Activated naive CD4-positive, alpha-beta T cell treated with anti-CD3 and anti-CD28 coated beads, Interleukin-2, amount 50 U/mL, for 16 hours (primary cell): ENCODE measurements at places on chromosomes 6 and 20.

DNA sequence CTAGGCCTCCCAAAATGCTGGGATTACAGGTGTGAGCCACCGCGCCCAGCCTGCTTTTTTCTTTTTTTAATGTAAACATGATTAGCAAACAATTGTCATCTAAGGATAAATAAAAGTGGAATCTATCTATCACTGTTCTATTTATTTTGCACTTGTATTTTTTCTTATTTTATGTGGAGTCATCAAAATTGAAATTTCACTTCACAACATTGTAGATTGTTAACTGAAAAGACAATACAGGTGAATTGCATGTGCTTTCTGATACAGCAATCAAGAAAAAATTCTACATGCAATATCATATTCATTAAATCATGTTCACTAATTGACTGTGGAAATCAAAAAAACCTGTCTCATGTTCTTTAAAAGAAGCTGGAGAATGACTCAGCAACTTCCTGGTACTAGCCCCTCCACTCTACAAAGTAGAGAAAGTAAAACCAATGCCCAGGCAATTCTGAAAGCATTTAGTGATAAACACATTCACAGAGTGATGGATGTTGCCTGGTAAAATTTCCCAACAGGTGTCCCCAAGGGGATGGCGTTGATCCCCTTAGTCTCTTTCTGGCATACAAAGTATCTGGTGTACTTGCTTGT lies 10.7 kb upstream of the RFX6 start:
- DNase-seq = no peak

DNA sequence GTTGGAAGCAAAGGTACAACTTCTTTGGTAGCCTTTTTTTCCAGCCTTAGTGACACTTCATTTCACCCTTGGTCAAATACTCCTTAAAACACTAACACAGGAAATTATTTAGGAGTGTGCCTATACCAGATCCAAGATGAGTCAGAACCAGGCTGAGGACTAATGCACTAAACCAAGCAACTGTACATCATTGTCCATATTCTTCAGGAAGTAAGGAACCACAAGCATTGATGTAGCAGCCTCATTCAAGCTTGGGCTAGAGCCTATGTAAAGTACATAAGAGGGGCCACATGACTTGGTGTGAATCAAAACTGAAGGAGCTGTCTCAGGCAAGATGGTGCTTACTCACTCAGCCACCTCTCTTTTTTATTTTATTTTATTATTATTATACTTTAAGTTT lies 20.7 kb upstream of the ADGB start:
- DNase-seq = no peak

DNA sequence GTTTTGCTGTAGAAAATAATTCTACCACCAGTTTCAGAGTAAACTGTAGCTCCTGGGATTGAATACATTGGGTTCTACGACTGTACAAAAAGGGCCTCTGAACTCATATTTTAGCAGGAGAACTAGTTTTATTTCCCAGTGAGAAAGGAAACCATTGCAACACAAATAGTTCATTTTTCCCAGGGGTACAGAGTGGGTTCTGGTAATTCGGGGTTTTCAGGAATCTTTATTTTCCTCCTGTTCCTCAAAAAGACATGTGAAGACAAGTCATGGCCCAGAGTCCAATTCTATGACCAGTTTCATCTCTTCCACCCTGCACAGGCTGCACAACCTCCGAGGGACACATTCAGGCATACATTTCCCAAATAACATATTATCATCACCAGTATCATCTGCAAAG lies 222.1 kb downstream of the HIVEP2 start:
- no peak for DNase-seq

DNA sequence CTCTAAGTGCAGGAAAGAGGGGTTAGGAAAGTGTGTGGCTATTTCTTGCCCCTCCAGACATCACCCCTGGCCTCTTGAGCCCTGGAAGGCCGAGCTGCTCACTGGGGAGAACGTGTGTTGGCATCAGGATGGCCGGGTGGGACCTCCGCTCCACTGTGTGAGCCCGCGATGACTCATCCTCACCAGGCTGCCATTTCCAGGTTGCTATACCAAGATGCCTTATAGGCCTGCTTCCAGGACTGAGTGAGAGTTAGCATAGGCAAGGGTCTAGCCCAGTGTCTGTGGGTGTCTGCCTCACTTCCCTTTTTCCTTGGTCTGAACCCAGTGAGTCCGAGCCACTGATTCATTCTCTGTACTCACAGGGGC lies 105.0 kb downstream of the MRPL14 start:
- DNase-seq = no peak

GRCh38 chr6:77097940-77098339 lies 365.4 kb downstream of the HTR1B start:
- DNase-seq = no peak

GRCh38 chr6:113642714-113643406 lies 214.3 kb upstream of the MARCKS start:
- no peak for DNase-seq

DNA sequence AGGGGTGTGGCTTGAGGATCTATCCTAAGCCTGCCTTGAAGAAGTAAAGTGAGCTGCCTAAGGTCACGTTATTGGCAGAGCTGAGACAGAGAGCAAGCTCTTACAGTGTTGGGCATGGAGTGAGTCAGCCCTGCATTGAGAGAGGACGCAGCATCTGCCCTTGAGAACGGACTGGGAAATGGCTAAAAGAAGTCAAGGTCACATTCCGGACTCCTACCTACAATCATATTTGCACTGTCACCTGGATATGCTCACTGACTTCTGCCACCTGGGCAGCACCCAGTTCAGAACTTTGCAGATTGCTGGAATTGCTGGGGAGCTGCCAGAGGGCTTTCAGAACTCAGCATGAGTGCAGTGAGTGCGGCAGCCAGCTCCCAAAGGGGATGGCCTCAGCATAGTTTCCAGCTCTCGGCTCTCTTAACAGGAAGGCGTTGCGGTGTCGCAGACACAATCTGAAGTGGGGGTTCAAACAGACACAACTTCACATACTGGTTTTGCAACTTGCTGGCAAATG lies 199.3 kb upstream of the SGK1 start:
- DNase-seq = no peak

DNA sequence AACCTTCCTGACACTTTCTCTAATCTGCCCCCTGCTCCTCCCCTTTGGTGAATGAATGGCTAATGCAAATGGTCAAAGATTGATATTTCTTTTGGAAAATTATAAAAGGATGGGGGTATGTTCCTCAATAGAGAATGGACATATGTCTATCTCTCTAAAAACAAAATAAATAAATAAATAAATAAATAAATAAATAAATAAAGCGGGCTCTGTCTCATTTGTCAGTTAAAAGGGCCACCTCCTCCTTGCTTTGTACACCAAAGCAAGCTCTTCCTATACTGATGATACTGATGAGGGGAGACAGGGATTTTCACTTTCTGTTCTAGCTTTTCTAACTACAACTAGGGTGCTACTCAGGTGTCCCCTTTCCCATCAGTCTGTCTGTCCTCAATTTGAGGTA lies 135.5 kb upstream of the SPACA1 start:
- DNase-seq = no peak

- DNase-seq = no peak
These were observed 40.8 kb upstream of the ZNFX1 start for GRCh38 chr20:49318430-49319207.

DNA sequence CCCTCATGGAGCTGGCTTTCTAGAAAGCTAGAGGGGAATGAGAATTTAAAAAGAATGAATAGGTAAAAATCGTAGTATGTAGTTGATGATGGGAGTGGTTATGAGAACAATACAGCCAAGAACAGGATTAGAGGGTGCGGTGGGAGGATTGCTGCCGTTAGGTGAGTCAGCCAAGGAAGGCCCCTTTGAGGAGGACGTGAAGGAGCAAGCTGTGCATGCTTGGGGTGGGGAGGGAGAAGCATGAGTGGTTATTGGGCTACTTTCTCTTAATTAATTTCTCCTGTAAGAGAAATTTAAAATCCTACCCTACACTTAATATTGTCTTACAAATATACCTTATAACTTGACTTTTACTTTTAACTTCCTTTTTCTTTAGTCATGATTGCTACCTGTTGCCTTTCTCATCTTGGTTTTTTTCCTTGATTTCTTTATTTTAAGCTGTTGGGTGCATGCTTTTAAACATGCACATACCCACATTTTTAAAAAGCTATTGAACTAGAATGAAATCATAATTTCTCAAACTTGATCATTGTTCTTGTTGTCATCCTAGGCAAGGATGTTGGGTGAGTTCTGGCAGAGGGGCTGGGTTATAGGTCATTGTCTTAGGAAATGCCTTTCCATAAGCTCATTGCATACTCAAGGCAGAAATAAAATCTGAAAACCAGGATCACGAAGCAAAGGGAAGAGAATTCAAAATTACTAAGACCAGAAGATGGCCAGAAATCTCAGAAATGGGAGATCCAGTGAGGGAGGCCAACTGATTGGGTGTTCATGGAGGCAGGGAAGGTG lies 114.5 kb downstream of the TCP11 start:
- DNase-seq = no peak

GRCh38 chr20:4341804-4342485 lies 326.6 kb upstream of the RNF24 start:
- DNase-seq = no peak

DNA sequence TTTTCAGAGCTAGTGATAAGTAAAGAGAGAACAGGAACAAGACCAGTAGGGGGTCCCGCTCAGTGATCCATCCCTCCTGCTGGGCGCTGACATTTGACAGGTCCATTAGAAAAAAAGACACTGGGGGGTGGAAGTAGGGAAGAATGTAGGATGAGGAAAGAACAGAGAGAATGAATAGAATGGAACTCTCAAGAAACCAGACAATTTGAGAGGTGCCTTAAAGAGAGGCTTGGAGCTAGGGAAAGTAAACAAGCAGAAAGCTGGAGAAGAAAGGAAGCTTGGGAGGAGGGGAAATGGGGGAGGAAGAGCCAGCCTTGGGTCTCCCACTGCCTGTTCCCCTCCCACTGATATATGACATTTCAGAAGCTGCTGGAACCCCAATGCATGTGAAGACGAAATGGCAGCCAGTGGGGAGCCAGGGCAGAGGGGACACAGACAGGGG lies 8.4 kb downstream of the GABBR1 start:
- no peak for DNase-seq

DNA sequence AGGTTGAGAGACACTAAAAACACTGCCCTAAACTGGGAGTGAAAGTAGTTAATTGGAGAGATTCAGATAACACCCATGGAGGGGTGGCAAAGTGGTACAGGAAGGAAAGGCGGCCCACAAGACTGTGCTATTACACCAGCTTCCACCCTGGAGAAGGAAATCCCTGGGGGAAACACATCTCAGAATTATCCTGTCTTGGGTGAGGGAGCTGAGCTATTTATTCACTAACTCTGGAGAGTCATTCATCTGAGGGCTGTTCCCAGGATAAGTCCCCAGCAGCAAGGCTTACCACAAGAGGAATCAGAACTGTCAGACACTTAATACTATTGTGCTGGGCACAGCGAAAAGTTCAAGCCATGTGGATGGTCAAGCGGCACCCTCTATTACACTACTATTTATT lies 9.9 kb downstream of the TBCC start:
- DNase-seq = no peak

DNA sequence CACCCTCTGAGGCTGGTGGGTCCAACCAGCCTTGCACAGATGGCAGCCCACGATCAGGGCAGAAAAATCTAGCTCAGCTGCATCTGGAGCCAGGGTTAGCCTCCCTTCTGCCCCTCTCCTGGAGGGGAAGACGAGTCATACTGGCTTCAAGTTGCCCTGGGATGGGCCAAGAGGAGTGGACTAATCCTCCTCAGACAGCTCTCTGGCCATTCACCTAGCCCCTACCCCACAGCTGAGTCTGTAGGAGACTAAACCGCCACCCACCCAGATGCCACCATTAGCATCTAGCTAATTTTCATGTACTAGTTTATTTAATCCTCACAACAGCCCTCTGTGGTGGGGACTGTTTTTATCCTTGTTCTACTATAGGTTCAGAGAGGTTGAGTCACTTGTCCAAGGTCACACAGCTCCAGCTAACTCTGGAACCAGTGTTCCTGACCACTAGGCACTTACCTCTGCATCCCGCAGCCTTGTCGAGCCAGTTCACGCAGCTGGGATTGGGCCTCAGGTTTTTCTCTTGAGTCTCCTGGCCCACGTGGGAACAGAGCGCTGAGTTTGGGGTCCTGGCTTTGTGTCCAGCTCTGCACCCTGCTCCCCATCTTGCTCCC lies 48.5 kb upstream of the CCDC167 start:
- DNase-seq = no peak

- no peak for DNase-seq
These were observed 41.3 kb upstream of the NOP56 start for GRCh38 chr20:2610941-2611720.

DNA sequence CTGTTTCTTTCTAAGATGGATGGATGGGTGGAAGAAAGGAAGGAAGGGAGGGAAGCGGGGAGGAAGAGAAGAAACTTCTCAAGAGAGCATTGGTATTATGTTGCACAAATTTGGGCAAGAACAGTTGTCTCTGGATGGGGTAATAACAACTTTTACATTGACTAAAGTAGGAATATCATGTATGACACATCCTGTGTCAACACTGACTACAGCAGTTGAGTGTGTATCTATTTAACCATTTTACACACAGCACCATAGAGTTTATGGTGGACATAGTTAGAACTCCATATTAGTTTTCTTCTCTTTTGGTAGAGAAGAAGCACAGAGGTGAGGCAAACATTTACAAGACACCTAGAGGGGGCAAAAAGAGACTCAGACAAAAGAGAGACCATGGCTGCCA lies 44.2 kb upstream of the RNF146 start:
- no peak for DNase-seq

- no peak for DNase-seq
These were observed 31.8 kb upstream of the ZNF133 start for GRCh38 chr20:18256440-18257090.

DNA sequence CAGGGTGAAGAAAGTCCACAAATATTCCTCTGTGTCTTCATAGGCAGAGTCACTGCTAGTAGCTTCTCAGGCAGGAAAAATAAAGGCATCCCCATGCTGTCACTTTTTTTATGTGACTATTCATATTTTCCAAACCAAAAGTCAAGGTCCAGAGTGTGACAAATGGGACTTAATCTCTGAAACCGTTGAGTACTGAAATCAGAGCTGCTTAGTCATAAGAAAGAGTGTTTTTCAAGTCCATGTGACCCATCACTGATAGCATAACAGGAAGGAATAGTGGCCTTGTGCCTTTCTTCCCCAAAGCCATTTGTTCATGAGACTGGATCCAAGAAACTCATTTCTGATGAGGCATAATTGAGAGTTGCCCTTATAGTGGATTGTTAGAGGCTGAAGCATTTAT lies 210.3 kb upstream of the TSHZ2 start:
- no peak for DNase-seq

- no peak for DNase-seq
These were observed 10.5 kb upstream of the TOP1 start for GRCh38 chr20:41018153-41018552.

DNA sequence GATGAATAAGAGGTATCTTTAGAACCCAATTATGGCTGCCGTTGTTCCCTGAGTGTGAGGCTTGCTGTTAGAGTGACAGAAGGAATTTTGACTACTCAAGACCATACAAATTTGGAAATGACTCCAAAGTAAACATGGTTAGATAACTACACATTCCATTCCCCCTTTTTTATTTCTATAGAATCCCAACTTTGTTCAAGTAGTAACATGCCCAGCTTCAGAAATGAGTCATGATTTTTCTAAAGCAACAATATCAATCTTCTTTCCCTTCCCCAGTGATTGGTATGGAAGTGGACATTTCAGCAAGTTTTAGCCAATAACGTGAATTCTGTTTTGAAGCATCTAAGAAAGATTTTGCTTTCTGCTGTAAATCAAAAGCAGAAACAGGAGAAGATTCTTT lies 37.8 kb downstream of the HCRTR2 start:
- DNase-seq = no peak
